NCI-H774 (cell line): ENCODE measurements at places on chromosomes 5 and 9.
A peak's percentile ranks its signal among the peaks of the same experiment; 100 is the strongest.

- no peak for DNase-seq
Measured at GRCh38 chr5:1220351-1220750, 4.8 kb upstream of the SLC6A18 start.

- no peak for DNase-seq
Measured at GRCh38 chr5:86684222-86684621, 66.5 kb downstream of the COX7C start.

DNA sequence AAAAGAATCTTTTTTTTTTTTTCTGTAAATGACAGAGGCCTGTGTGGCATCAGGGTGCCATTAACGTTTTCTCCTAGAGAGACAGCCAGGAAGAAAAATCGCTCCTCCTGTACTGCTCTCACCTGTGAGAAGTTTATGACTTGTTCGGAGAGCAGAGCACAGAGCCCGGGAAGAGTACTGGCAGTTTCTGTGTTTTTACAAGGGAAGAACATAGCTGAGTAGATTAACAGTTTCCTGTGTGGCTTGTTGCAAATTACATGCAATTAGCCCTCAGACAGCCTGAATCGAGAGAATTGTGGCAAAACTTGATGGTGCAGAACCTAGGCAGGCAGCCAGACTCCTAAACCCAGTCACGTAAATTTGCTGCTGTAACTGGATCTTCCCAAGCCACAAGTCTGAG lies 32.1 kb downstream of the PRKACG start:
- DNase-seq: no peak

GRCh38 chr9:134236001-134236421 lies 71.6 kb upstream of the RNU6ATAC start:
- DNase-seq: no peak

- DNase-seq: no peak
Measured at GRCh38 chr9:106868565-106868964, 5.6 kb downstream of the ZNF462 start.

GRCh38 chr5:126875303-126875785 lies 98.4 kb downstream of the LMNB1 start:
- no peak for DNase-seq

GRCh38 chr5:150633429-150633828 lies 7.0 kb upstream of the SYNPO start:
- DNase-seq: no peak

DNA sequence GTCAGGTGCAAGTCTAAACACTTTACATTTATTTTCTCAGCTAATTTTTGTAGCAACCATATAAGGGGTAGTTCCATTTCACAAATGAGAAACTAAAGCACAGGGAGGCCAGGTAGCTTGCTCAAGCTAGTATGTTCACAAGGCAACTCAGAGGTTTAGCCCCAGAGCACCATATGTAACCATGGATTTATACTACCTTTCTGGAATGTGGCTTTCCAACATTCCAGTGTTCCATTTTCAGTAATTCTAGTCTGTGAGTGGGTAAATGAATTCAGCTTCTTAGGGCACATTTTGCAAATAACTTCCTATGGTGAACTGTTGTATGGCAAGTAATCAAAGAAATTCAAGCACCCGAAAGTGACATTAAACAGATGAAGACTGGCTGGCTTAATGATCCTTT lies 25.0 kb upstream of the CAST start:
- DNase-seq: no peak

DNA sequence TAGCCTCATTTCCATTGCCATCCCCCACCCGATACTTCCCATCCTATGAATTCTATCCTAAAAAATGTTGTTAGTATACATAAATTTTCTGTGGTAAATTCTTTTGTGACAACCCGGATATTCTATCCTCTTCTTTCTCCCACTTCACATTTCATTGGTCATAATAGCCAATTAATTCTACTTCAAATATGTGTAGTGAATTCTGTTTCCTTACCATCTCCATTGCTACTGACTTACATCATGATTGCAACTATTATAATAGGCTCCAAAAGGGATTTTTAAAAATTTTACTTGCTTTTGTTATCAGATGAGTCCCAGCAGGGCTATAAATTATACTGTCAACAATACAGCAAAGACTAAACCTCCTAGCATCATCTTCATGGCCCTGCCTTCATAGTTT lies 1326.8 kb downstream of the PTPRD start:
- DNase-seq: no peak

GRCh38 chr9:113993838-113994540 lies 84.1 kb downstream of the AMBP start:
- peak; percentile 63 for DNase-seq

DNA sequence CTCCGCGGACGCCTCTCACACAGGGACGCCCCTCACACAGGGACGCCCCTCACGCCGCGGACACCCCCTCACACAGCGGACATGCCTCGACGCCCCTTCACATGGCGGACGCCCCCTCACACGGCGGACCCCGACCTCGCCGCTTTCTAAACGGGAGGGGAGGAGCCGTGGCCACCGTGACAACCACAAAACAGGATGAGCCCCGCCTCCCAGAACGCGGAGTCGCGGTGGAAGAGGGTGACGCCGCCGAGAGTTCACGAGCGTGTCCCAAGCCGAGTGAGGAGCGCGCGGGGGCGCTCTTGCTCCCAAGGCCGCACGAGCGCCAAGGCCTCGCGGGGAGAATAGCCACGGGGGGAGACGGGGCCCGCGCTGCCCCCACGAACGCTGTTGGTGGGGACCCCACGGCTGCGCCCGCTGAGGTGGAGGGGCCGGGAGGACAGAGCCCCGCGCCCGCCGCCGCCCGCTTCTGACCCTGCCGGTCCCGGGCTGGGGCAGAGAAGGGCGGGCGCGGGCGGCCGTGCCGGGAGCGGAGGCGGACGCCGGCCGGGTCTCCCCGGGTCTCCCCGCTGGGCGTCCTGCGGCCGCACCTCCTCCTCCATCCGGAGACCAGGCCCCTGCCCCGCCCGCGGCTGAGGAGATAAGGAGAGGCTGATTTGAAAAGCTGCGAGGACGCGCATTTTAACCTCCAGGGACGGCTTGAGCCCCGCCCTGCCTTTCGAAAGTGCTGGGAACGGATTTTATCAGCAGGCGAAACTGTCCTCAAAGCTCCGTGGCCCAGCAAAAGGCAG lies 3.9 kb upstream of the NKD2 start:
- DNase-seq: peak; percentile 18

GRCh38 chr9:105319202-105319813 lies 74.9 kb downstream of the SLC44A1 start:
- no peak for DNase-seq

DNA sequence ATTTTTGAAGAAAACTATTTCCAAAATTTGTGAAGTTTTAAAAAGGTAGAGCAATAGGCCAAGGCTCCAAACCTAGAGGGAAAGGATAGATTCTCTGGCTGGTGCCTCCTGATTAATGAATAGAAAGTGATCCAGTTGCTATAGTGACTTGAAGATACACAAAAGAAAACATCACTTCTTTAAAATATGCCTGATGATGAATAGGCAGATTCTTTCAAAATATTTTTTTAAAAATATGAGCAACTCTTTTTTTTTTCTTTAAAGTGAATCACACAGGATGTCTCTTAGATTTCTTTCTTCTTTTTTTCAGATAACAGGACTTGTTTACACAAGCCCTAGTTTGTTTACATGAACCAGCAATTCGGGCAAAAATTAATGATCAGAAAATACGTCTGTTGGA lies 124.4 kb downstream of the RFK start:
- DNase-seq: no peak

GRCh38 chr5:151042453-151043093 lies 22.2 kb downstream of the GPX3 start:
- no peak for DNase-seq

DNA sequence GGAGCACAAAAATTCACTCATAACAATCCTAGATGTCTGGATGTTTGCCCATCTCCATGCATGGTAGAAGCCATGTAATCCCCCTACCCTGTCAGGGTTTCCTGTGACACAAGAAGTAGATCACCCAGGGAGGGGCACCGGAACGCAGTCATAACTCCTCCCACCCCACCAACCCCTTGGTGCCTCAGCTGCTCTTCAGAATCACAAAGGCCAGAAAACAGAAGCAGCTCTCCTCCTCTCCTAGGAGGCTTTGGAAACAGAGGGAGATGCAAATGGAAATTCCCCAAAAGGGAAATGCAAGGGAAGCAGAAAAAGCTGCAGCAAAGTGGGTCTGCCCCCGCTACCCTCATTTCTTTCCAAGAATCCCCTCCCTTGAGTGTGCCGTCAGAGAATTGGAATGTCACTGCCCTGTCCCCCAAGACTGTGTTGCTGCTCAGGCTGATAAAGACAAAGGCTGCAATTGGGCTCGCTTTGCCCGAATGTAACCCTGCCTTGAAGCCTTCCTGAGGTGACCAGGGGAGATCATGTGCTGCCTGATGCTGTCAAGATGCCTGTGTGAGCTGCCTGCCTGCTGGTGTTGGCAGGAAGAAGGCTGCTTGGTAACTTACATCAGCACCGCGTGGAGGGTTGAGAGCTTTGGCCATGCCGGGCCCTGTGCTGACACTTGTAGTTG lies 65.5 kb upstream of the ABCA1 start:
- no peak for DNase-seq

DNA sequence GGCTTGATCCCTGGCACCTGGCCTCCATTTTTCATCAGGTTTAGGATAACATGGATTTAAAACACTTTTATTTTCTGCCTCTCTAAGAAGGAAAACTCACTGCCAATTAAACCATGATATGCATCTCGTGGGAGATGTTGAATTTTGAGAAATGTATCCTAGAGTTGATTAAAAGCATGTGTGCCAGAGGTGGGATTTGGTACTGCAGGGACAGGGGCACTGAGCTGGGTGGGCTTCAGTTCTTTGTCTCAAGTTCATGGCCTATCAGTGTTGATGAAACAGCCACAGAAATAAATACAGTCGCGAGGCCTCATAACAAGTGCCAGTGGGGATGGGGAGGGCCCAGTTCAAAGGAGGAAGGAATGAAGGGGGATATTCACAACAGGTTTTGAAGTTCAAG lies 34.9 kb downstream of the POLR1E start:
- no peak for DNase-seq

GRCh38 chr5:178428341-178429155 lies 161.6 kb downstream of the COL23A1 start:
- DNase-seq: no peak

DNA sequence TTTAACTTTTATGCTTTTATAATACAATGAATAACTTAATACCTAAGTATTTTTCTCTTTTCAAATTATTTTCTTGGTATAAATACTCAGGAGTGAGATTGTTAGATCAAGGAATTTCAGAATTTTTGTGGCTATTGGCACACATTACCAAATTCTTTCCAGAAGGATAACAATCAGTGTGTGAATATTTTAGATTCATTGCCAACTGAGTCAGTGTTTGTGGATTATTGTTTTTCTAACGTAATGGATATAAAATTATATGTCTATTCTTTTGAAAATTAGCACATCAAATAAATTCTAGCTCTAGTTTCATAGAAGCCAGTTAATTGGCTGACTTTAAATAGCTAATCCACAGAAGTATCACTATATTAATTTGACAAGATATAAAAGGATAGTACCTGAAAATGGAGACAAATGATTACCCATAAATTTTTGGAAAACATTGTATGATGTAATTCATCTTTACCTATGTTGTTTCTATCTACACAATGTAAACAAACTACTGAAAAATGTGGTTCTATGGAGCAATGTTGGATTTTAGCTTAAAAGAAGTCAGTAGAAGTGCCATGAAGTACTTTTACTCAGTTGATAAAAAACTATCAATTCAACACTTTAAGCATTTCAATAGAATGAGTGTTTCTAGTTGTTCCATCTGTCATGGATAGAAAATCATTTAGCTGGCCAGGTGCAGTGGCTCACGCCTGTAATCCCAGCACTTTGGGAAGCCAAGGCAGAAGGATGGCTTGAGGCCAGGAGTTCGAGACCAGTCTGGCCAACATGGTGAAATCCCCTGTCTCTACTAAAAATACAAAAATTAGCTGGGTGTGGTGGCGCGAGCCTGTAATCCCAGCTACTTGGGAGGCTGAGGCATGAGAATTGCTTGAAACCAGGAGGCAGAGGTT lies 185.1 kb downstream of the ADAMTSL1 start:
- DNase-seq: no peak

- DNase-seq: no peak
Measured at GRCh38 chr5:62538017-62538942, 40.3 kb upstream of the LRRC70 start.

GRCh38 chr5:95927927-95928723 lies 33.5 kb downstream of the ELL2 start:
- DNase-seq: no peak

- peak; percentile 61 for DNase-seq
Measured at GRCh38 chr9:114452219-114453165, 52.8 kb downstream of the WHRN start.

- DNase-seq: no peak
Measured at GRCh38 chr9:21728781-21729180, 73.7 kb upstream of the MTAP start.

DNA sequence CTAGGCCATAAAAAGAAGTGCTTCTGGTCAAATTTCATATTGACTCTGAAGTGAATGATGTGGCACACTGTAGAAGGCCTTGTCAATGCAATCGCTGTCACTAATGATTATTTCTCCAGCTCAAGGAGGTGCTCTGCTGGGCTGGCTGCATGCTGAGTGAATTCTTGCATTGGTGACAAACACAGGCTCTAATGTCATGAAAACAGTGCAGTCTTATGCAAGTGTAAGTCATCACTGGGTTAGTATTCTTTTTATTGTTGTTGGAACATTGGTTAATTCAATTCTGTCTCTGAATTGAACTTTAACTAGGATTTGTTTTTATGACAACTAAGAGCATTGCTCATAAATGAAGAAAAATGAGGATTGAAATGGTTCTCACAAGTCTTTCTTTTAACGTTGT lies 57.3 kb upstream of the CD180 start:
- DNase-seq: no peak

GRCh38 chr5:15168358-15168757 lies 296.8 kb upstream of the ANKH start:
- DNase-seq: no peak

DNA sequence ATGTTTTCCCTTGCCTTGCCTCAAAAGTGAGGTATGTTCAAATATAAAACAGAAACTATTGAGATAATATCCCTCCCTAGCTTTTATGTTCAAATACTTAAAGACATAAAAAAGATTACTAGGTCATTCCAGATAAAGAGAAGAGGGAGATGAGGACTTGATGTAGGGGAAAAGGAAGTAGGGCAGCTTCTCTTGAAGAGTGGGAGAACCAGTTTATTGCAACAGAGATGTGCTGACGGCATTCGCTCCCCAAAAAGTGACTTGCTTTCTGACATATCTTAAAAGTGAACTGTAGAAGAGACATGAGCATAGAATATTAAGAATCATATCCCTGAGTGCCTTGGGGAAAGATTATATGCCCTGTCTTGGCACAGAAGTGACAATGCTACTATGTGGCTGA lies 330.2 kb upstream of the NREP start:
- no peak for DNase-seq

- peak; percentile 87 for DNase-seq
Measured at GRCh38 chr5:134226441-134227192, 744 bp upstream of the PPP2CA start.

DNA sequence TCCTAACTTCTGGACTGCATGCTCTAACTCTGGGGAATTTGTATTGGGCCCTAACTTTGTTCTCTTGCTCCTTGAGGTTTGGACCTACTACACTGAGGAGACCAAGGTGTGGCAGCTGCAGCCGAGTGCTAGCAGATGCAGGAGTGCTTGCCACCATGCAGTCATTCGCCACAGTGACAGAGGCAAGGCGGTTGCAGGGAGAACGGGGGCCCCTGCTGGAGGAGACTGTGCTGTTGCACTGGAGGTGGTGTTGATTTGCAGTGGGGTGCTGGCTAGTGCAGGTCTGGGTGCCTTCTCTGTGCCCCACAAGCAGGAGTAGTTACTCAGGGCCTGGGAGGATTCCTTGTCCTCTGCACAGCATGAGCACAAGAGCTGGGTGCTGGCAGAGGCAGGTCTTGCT lies 22.4 kb upstream of the DIRAS2 start:
- DNase-seq: no peak

- DNase-seq: no peak
Measured at GRCh38 chr5:51651476-51651875, 268.2 kb downstream of the ISL1 start.

GRCh38 chr5:73354406-73354805 lies 94.2 kb downstream of the FOXD1 start:
- no peak for DNase-seq
